ENCODE measurements at places on chromosomes 5 and 9.

DNA sequence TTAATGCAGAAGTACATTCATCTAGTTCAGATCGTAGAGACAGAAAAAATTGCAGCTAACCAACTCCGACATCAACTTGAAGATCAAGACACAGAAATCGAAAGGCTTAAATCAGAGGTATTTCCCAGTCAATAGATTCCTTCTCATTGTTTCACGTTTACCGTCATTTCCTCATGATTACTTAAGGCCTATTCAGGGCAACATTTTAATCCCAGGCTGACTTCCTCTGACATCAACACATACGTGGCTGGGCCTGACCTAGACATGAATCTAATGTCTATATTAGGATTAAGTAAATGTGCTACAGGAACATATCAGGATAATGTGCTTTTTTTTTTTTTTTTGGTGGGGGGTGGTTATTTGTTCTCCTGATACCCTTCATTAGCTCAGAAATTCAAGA is 107.9 kb downstream of the RASGRF2 start:
- no peak for DNase-seq

GRCh38 chr9:136079211-136079915 is 15.7 kb downstream of the NACC2 start:
- no peak for DNase-seq

DNA sequence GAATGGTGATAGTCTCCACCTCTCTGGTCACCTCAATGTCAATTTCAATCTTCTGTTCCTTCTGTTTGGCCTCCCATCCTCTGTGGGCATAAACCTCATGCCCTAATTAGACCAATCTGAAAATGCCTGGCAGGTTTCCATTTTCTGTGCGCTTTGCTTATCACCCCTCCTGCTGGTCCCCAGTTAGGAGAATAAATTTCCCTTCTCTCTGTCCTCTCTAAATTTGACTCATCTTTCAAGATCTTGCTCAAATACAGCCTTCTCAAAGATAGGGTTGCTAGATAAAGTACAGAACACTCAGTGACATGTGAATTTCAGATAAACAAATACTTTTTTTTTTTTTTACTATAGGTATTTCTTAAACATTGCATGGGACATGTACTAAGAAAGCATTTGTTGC is 69.4 kb upstream of the CD180 start:
- DNase-seq = no peak

- DNase-seq = peak; percentile 19
Measured at GRCh38 chr5:168114444-168115017, 176.9 kb upstream of the WWC1 start.

GRCh38 chr5:142735323-142736246 is 34.6 kb upstream of the ARHGAP26 start:
- no peak for DNase-seq
